ENCODE measurements at places on chromosomes 11 and 22.

- no peak for DNase-seq
These were observed 123.4 kb downstream of the SEZ6L start for GRCh38 chr22:26292667-26292995.

DNA sequence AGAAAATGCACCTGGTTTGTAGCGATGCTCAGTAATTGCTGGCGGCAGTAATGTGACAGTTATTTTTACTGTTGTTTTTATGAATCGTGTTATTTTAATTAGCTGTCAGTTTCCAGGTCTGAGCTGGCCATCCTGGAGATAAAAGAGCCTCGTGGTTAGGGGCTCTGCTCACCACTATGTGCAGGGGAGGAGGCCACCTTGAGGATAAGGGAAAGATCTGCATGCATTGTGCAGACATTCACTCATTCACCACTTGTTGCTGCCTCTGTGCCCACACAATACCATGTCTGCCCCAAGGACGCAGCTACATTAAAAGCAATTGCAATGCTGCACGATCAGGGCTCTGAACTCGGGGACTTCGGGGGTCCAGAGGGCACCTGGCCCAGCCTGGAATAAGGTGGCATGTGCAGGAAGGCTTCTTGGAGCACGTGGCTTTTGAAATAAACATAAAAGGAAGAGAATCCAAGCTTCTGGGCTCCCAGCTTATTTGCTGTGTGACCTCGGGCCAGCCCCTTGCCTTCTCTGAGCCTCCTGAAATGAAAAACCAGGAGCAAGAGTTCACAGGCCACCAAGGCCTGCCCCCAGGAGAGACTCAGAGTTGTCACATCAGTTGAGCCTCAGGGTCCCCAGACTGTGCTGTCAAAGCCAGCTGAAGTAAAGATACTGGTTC, 44.7 kb upstream of the SHISAL1 start:
- peak; percentile 37 for DNase-seq

DNA sequence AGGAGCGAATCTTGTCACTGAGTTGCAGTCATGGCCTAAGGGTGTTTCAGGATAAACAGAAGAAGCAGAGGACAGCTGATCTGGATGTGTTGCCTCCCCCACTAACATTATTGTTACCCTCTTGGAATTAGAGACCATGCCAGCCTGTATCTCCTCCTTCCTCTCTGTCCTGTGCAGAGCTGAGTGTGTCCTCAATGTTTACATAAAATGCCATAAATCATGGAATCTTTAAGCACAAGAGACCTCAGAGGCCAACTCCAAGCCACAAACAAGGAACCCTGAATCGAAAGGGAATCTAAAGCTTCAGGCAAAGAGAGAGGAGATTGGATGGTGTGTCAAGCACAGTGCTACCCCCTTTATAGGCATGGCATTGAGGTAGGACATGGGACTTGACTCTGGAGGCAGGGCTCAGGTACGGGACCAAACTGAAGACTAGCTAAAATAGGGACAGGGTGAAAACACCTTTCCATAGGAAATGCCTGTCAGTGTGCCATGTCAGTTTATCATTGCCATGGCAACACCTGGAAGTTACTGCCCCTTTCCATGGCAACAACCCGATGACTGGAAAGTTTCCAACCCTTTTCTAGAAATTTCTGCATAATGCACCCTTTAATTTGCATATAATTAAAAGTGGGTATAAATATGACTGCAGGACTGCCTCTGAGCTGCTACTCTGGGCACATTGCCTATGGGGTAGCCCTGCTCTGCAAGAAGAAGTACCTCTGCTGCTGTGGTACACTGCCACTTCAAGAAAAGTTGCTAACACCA, 489.7 kb downstream of the MIAT start:
- DNase-seq: no peak

DNA sequence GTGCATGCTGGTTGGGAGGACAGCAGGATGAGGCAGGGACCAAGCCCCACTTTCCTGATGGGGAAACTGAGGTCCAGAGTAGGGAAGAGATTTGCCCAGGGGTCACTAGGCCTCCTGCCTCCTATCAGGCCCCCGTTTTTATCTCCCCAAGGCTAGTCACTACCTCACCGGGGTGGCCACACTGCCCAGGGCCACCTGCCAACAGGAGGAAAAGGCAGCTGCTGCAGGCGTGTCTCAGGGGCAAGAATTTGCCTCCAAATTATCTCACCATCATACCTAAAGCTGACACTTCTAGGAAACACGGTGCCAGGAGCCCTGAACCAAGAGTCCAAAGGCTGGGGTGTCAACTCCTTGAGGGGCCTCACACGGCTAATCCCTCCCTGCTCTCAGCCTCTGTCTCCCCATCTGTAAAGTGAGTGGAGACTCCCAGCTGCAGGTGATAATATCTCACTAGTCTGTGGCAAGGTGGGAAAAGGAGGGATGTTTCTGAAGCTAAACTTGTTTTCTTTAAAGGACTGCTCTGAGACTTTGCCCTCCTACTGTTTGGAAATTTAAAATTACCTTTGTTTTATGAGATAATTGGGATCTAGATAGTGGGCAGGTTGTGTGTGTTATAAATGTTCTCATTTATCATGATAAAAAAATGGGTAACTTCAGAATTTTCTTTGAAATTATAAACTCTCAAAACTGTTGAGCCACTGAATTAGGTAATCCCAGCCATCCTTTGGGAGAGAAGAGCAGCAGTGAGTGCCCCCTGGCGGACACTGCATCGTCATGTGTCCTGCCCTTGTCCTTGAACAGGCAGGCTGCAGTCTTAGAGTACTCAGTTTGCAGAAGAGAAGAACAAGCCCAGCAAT, 60.0 kb downstream of the MYO7A start:
- peak; percentile 76 for DNase-seq

DNA sequence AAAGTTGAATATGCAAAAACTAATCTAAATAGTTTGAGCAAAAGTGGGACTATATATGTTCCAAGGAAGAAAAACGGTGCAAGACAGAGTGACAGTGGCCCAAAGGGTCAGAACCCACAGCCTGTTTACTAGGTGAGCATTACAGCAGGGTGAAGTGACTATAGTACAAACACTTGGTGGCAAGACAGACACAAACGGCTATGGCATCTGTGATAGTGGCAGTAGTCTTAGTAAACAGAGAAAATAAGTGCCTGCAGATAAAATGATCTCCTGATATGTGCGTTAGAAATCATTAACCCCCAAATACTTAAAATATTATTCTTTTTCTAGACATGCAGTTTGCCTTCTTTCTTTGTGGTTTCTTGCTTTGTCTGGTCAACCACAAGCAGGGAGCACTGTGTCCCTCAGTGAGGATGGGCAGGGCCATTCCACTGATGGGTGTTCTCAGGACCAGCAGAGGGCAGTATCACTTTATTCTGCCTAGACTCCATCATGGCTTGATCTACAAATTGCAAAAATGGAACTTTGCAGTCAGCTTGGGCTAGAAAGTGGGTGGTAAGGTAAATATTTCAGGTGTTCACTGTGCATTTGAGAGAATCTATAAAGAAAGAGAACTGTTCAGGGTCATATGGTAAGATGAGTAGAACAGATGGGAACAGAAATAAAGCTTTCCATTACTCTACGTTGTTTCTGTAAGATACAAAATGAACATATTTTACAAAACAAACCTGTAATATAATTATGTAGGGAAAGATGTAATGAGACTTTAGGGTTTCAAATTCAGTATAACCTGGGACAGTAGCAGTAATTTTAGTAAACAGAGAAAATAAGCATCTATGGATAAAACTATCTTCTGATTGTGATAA, 198.2 kb downstream of the SWAP70 start:
- peak; percentile 60 for DNase-seq

All from WERI-Rb-1 (cell line).